ENCODE measurements at places on chromosomes 2 and 18. TPM values are rescaled to one million over a fixed set of nuclear protein-coding genes. Genes with fewer than 3 reads are reported as not detected.

DNA sequence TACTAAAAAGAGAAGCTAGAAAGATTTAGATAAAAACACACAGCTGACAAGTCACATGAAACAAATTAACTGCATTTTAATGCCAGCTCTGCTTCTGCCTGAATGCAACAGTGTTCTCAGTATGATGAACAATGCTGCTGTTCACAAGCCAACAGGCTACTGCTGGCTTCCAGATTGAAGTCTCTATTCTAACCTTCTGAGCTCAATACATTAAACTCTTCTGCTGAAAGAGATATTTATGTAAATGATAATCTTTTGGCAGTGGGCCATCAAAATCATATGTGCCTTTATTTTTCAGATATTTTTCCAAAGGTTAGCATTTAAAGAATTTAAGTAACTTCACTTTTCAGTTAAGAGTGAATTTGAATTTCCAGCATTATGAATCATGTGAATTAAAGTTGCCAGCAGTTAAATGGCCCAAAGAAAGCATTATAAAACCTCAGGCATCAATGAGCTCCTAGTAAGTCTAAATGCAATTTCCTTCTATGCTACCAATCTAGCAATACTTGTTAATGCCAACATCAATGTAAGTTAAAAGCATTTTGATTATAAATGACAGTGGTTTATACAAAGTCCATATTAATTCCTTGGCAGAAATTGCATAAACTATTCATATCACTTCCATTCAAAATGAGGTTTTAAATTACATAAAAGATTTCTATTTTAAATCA lies 72.4 kb downstream of the ID2 start:
- no peak for DNase-seq

The GLI2 gene
- total RNA-seq = 1.0 TPM

The PLEKHH2 gene
- total RNA-seq = 4.1 TPM

The TRIM43 gene
- not detected for total RNA-seq

GRCh38 chr18:73959352-73959751 lies 188.3 kb downstream of the FBXO15 start:
- no peak for DNase-seq
